Femur (tissue), 1 donor: ENCODE measurements at places on chromosomes 3 and 15.

DNA sequence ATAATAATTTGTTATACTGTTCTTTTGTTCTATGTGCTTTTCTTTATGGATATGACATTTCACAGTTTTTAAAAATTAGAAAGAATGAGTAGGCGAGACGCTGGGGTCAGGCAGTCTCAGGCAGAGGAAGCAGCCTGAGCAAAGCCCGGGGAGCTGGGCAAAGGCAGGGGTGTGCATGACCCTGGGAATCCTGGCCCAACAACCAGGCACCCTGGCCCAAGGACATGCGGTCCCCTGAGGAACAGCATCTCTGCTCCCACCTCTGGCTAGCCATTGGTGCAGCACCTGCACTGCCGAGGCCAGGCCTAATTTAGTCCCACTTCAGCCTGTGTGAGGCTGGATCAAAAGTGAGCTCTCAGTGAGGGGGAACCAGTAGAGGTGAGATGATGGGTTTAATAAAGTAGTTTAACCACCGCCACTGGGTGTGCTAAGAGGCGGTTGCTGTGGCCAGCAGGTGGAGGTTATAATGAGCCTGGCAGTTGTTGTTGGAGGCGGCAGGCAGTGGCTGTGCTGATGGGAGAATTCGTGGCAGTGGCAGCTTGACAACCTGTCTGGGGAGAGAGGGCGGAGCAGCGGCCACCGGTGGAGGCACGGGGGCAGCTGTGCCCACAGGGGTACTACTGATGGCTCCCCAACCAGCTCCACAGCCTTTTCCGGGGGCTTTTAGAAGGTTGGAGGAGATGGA lies 41.5 kb downstream of the PRKCD start:
- peak; percentile 13 for DNase-seq

GRCh38 chr15:63605816-63606215 lies 8.6 kb downstream of the FBXL22 start:
- DNase-seq, result no peak

- DNase-seq, result peak; percentile 82
These were observed at the start of gene ESYT3 for GRCh38 chr3:138434276-138434874. Gene ESYT3 (plus strand): TSS chr3:138434616. CDS start chr3:138434799, 183 bp downstream.

GRCh38 chr15:58077427-58077826 lies 11.9 kb upstream of the ALDH1A2 start:
- DNase-seq, result no peak

DNA sequence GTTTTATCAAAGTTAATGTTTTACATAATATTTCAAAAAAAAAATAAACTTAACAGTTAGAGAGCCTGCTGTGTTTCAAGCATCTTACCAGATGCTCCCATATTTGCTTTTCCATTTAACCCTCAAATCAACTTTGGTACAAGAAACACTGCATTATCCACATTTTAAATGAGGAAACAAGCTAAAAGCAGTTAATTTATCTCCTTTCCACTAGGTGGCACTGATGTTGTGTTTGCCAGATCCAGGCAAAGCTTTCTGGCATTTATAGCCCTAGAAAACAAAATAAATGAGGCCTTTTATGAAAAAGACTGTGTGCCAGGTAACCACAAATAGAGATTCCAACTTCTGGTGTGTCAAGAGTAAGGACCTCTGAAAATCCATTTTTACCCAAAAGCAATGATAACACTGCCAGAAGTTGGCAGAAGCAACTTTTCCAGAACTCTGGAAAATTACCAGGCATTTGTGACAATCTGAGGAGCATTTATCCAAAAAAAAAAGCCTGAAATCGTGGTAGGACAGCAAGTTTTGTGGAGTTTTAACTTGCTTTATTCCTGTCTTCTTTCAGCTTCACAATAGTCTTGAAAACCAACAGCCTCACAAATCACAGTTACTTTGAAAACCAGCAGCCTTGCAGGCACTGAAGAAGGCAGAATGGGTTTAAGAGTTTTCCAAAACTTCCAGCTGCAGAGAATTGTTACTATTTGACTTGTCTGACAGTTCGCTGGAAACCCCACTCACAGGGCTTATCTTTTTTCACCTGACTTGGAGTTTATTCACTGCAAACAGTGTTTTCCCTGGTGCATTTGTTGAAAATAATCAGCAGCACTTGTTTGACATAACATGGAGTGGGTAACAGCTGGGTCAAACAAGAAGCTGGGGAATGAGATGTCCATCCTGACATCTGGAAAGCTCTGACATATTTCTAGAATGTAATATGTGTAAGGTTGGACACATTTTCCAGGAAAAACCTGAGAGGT lies 9.2 kb downstream of the FAM162A start:
- no peak for DNase-seq

GRCh38 chr15:25497934-25498333 lies 59.1 kb upstream of the UBE3A start:
- no peak for DNase-seq

DNA sequence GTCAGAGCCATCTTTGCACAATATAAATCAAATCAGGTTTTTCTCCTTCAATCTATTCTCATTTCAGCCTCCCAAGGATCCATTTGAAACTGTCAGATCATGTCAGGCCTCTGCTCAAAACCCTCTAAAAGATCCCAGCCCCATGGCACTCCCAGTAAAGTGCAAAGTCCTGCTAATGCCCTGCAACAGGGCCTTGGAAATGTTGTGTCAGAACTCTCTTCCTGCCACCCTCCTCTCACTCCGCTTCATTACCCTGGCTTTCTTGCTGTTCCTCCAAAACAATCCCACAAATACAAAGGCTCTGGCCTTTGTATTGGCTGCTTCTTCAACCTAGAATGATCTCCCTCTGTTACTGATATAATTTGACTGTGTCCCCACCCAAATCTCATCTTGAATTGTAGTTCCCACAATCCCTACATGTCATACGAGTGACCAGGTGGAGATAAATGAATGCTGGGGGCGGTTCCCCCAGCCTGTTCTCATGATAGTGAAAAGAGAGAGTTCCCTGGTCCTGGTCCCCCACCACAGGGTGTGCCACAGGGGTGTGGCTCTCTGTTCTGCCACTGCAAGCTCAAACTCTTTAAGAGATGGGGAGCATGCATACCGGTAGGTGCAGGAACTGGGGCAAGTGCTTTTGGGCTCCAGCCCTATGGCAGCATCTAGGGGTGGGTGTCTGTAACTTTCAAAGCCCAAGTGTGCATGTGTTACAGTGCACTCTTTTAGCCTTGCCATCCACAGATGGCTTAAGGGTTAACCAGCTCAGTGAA lies 22.9 kb upstream of the TRA2B start:
- DNase-seq, result no peak

GRCh38 chr3:112582244-112582874 lies 20.5 kb downstream of the SLC35A5 start:
- DNase-seq, result peak; percentile 64

DNA sequence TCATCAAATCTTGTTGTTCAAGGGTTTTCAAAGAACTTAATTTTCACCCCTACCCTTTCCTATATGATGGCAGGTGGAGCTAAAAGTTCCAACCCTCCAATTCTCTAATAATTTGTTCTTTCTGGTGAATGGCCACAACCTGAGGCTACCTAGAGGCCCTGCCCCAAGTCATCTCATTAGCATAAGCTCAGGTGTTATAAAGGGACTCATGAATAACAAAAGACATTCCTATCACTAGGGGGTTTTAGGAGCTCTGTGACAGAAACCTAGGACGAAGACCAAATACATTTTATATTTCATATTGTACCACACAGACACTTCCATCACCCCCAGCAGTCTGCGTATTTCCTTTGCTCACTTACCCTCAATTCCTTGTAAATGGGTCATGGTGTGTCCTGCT lies 483.6 kb upstream of the EPHA6 start:
- DNase-seq, result no peak

DNA sequence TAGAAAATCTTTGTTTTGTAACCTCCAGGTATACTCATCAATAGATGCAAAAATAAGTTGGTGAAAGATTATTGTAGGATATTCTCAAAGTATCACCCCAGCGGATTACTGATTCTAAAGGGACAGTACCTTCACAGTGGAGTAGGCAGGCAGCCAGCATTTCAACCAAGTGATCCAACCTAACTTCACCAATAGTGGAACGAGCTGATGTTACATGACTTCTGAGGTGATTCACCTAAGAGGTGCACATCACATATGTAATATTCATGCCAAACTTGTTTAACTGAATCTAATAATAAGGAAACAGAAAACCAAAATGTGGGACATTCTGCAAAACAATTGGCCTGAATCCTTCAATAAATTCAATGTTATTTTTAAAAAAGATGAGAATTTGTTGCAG lies 14.3 kb downstream of the MYZAP start:
- no peak for DNase-seq

DNA sequence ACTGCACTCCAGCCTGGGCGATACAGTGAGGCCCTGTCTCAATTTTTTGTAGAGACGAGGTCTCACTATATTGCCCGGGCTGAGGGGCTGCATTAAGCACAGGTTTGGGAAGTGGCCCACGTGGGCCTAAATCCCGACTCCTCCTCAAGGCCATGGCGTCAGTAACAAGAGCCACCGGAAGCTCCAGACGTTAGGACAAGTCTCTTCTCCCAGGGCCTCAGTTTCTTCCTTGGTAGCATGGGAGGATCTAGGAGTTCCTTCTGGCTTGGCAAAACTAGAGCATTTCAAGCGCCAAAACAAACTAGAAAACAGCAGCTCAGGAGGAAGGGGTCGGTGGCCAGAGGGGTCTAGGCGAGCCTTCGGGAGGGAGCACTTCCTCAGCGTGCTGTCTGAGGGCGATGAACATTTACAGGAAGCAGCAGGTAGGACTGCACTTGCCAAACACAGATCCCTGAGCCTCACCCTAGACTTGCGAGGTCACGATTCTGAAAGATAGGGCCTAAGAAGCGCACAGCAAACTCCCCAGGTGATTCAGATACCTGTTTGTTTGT lies 536 bp downstream of the SNAPC5 start:
- no peak for DNase-seq

GRCh38 chr3:5431811-5432378 lies 244.4 kb downstream of the EDEM1 start:
- DNase-seq, result no peak

GRCh38 chr15:59105854-59106253 lies 908 bp downstream of the CCNB2 start:
- no peak for DNase-seq

GRCh38 chr15:49023354-49023753 lies 22.9 kb downstream of the SECISBP2L start:
- no peak for DNase-seq

- no peak for DNase-seq
These were observed 67.8 kb downstream of the ARHGAP31 start for GRCh38 chr3:119362010-119362409.

DNA sequence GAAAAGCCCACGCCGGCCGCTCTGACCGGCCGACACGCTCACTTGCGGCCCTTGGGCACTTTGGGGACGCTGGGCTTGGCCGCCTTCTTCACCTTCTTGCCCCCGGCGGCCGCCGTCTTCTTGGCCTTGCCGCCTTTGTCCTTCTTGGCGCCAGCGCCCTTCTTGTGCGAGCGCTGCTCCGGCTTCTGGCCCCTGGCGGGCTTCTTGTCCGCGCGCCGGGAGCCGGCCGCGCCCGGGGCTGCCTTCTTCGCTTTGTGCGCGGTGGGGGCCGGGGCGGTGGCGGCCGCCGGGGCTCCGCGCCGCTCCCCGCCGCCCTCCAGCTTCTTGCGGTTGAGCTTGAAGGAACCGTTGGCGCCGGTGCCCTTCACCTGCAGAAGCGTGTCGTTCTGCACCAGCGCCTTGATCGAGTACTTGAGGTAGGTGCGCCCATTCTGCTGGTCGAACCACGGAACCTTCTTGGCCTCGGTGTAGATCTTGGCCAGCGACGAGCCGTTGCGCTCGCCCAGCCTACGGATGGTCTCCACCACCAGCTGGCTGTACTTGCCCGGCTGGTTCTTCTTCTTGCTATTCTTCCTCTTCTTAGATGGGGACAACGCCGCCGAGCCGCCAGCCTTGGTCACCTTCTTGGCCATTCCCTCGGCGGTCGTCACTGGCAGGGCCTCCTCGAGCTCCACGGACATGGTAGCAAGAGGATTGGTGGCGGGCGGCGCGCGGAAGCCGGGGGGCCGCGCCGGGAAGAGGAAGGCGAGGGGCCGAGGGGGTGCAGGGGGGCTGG lies 36.7 kb downstream of the HMCES start:
- peak; percentile 61 for DNase-seq

DNA sequence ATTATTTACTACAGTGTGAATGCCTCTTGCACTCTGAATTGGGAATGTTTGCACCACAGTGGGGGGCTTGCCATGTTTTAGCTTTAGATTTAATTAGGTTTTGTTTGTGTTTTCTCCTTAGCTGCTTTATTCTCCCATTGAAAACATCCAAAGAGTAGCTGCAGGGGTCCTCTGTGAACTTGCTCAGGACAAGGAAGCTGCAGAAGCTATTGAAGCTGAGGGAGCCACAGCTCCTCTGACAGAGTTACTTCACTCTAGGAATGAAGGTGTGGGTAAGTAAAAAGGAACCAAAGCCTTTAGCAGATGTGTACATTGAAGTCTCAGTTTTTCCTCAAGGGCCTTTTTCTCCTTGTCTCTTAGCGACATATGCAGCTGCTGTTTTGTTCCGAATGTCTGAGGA lies 36.9 kb downstream of the CTNNB1 start:
- DNase-seq, result no peak

DNA sequence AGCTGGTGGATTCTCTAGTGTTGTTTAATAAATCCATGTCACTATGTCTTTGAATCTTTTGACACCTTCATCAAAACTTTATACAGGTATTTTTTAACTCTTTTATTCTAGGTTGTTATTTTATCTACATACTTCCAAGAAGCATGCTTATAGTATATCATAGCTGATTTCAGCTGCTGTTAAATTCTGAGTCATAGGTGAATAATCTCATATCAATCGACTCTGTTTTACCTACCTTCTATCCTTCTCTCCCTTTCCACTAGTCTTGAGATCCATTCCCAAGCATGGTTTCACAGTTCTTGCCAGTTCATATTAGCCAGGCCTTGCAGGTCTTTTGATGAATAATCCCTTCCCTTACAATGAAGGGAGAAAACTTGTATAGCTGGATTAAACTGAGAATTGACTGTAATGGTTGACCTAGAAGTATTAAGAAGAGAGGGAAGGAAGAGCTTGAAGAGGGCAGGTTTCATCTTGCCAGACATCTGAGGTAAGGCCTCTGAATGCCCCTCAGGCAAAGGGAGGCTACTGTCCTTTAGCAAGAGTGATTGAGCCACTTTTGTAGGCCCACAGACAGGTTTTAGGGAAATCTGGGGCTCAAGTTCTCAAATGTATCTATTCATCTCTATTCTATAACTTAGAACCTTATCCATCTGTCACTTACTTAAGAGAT lies 146.4 kb downstream of the EPHA6 start:
- no peak for DNase-seq

GRCh38 chr3:3086239-3086638 lies 23.9 kb downstream of the IL5RA start:
- no peak for DNase-seq

DNA sequence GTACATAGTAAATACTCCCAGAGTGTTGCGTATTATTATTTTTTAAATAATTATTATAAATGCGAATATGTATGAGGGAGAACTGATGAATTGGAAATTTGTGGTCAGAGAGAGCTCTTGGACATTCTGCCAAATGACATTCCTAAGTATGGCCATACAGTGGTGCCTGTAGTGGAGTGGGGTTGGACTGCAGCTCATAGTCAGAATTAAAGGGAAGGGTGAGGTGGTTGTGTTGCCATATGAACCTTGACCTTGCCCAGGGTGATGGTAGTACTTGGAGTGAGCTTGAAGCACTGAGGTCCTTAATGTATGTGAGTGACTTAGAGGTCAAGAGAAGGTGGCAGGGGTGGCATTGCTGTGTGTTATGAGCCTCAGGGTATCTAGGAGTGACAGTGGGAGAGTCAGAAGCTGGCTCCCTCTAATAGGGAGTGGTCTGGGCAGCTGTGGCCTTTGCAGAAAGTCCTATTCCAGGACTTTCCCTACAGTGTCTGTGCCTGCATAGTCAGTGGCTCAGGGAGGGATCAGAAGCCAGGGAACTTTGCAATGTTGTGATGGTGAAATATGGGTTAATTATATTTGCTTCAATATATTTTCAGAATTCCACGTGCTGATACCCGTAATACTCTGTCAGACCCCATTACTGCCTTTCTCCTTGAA lies 26.2 kb downstream of the PDE8A start:
- no peak for DNase-seq
